Fibroblast of villous mesenchyme (primary cell): ENCODE measurements at places on chromosomes 4 and X.

- no peak for DNase-seq
Measured at GRCh38 chrX:47489507-47490275, 6.7 kb upstream of the ZNF41 start.

DNA sequence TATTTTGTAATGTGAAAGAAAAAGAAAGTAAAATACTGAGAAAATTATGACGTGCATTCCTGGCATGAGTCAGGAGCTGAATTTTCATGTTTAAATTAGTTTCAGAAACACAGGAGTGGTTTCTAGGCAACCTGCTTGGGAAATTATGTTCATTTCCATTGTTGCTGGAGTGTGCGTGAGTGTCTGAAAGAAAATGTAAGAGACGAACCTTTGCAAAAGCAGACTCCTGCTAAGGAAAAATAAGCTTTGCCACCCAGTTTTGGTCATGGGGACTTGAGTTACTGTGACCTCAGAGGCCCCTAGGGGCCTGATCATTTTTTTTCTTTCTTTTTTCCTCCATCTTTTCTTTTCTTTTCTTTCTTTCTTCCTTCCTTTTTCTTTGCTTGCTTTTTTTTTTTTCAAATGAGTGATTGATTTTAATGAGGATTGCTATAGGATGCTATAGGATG, 18.8 kb upstream of the CHRNA9 start:
- DNase-seq, result peak; percentile 95

DNA sequence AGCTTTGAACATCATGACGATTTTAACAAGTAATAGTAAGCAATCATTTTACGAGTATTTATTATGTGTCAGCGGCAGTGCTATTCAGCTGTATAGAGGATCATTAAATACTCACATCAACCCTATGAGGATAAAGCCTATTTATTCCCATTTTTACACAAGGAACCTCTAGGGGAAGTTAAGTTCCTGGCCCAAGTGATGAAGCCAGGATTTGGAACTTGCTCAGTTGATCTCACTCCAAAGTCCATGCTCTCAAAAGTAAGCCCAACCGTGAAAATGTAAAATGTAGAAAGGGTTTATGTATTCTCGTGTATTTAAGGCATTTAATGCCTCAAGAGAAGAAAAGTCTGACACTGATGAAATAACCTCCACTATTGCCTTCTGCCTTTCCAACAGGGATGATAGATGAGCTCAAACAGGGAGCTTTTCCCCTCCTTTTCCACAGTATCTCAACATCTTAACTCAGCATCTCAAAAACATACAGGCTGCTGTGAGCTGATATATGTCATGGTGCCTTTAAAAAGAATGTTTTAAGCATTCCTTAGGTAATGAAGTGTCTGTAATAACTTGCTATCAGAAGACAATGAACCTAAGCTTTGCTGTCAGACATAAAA, 35.0 kb upstream of the PLA2G12A start:
- DNase-seq, result no peak

- peak; percentile 85 for DNase-seq
Measured at GRCh38 chr4:123418351-123418931, 21.8 kb downstream of the SPRY1 start.

- DNase-seq, result peak; percentile 16
Measured at GRCh38 chr4:73821325-73821724, 15.2 kb upstream of the CXCL6 start.

- peak; percentile 5 for DNase-seq
Measured at GRCh38 chr4:102404431-102404969, 59.2 kb upstream of the SLC39A8 start.

GRCh38 chr4:90792696-90793095, 665.5 kb downstream of the CCSER1 start:
- no peak for DNase-seq

GRCh38 chr4:37976507-37976906, 16.3 kb downstream of the PTTG2 start:
- DNase-seq, result peak; percentile 16

DNA sequence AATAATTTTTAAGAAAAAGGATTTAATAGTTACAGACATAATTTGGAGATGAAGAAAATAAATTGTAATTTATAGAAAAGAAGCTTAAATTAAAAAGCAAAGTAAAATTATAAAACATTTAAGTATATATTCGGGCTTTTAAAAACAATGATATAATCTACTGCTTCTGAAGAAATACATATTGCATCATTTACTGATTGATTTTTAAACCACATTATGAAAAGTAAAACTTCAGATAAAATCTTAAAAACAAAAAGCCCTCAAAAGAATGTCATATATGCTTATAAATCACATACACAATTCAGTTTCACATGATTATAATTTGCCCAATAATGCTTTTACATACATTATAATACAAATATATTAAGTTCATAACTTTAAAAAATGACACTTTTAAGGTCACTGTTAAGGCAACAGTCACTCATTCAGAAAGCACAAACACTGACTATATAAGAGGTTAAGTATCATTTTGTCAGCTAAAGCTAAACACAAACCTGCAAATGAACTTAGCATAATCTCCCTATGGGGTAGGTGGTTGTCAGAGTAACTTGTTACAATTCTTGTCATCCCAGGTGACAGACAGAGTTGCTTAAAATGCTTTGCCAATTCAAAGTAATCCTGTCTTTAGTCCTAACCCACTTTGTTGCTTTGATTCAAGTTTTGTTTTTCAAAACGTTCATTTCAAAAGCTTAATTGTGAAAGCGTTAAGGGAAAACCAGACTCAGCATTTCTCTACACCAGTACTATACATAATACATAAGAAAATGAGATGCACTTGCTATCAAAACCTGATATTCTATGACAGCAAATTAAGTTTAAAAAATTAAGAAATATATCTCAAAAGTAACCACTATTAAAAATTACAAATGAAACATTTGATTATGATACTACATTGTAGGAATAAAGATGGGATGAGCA, 90.6 kb upstream of the MAB21L2 start:
- no peak for DNase-seq

GRCh38 chrX:8679550-8679949, 52.4 kb downstream of the ANOS1 start:
- DNase-seq, result no peak

DNA sequence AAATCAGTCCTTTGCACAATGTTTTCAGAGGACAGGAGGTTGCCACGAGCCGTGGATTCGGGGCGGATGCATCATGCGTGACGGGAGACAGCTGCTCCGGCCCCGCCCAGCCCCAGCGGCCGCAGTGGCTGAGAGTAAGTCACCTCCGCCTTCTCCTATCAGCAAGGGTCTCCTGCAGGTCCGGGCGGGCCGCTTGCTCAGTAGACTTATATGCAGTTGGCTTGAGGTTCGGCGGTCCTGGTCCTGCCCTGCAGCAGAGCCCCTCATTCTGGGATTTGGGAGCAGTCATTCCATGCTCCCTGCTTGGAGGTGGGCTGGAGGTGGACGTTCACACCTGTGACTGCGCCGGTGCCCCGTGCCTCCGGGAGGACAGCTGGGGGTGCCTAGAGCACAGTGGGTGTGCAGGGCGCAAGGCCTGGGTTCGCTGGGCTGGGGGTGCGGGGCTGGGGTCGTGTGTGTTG, 86.3 kb upstream of the ADRA2C start:
- DNase-seq, result no peak

DNA sequence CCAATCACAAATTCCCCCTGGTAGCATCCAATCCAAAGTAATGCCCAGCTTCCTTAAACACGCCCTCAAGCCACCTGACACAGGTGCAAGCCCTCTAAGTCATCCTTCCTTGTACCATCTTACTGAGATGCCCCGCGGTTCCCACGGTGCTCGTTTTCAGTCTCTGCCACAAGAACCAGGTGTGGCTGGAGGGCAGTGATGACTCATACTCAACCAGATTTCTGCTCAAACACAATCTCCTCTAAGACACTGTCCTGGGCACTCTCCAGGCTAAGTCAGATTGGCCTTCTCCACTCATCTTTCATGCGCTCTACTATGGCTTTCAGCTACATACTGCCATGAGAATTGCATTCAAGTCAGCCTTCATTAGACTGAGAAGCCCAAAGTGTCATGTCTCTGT, 3.5 kb downstream of the SH3KBP1 start:
- DNase-seq, result no peak

- no peak for DNase-seq
Measured at GRCh38 chr4:177771645-177772044, 329.4 kb upstream of the AGA start.

DNA sequence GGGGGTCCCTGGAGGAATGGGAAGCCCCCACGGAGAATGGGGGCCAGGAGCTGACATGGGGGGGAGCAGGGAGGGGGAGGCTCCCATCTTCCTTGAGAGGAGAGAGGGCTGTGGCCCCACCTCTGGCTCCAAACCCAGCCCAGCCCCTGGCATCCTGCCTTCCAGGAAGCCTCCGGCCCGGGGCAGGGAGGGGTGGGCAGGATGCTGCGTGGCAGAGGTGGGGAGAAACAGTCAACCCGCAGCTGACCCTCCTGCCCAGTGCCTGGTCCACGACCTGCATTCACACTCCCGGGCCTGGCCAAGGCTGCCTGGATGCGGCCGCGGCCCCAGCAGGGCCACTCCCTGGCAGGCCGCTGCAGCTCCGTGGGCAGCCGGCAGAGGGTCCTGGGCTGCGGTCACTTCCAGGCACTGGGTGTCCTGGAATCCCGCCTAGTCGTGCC, 39.0 kb downstream of the CPLX1 start:
- DNase-seq, result no peak

DNA sequence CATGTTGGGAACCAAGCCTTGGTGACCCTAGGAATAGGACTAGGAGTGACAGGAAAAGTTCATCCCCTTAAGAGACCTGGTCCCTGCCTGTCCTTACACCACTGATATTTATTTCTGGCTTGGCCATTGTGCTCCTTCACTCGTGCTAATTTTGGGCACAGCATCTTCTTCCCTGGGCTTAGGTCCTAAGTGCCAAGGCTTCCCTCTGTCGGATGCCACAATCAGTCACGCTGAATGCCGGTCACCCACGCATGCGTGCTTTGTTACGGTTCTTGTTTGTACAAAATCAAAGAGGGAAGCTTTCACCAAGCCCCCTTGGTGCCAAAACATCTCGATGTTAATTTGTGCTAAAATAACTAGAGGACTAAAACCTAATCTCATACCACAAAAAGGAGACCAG, 17.4 kb upstream of the MAP3K15 start:
- DNase-seq, result no peak

- no peak for DNase-seq
Measured at GRCh38 chrX:68438575-68438974, 5.3 kb upstream of the OPHN1 start.

DNA sequence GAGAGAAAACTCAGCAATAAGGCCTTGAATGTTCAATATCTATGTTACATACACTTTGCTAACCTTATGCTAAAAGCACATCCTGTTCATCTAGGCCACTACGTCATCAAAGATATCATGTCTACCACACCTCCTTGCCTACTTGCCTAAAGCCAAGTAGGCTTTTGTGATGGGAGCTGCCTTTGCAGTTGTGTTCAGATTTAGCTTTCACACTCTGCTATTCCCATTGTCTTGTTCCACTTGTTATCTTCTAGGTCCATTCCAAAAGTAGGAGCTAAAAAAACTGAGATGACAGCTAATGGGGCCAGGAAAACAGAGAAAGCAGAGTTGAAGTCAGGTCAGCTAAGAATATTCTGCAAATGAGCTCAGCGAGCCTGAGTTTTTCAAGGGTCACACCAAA, 153.6 kb upstream of the EDNRA start:
- DNase-seq, result no peak
